ENCODE measurements at places on chromosomes 13 and 19.

- no peak for DNase-seq
These were observed 5.2 kb downstream of the SLC25A42 start for GRCh38 chr19:19068659-19069654.

- no peak for DNase-seq
These were observed 1138.2 kb downstream of the UQCRFS1 start for GRCh38 chr19:28074773-28075172.

GRCh38 chr19:55579766-55580621, 654 bp downstream of the ZNF579 start:
- DNase-seq = peak; percentile 5

GRCh38 chr13:56530096-56530495, 610.6 kb upstream of the PRR20A start:
- no peak for DNase-seq

- no peak for DNase-seq
These were observed 22.2 kb upstream of the SIAH3 start for GRCh38 chr13:45873491-45874325.

Data from activated naive CD4-positive, alpha-beta T cell treated with Interleukin-2 at 50 U/mL for 16 hours (primary cell).